GM12864 (cell line): ENCODE measurements at places on chromosomes 3 and 15.

DNA sequence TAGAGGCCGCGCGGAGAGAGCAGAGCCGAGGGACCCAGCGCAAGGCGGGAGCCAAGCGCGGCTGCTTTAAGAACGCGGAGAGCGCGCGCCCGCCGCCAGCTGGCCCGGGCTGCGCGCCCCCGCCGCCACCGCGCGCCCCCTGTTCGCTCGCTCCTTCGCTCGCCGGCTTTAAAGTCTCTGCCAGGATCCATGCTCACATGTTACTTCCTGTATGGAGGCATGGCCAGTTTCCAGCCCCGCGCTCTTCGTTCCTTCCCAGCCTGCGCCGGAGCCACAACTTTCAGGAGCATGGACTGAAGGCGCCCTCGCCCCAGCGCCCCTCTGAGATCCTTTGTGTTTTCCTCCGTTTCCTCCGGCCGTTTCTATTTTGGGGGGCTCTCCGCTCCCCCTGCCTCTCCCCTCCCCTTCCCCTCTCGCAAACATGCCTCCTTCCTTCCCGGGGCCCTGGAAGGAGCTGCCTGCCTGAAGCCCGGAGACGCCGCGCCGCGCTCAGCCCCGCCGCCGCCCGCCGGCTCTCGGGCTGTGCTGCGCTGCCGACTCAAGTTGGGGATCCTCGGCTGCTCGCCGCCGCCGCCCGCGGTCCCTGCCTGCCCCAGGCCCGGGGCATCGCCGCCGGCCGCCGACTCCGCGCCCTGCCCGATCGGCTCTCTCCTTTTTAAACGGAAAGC, at the start of gene PTPRG:
Gene PTPRG, plus strand, starts transcription at position 198 of the 668 bp plus-strand sequence. CDS start 717 bp downstream, outside the sequence.
- DNase-seq, result no peak

GRCh38 chr15:28899061-28899738, 13.4 kb downstream of the APBA2 start:
- no peak for DNase-seq

DNA sequence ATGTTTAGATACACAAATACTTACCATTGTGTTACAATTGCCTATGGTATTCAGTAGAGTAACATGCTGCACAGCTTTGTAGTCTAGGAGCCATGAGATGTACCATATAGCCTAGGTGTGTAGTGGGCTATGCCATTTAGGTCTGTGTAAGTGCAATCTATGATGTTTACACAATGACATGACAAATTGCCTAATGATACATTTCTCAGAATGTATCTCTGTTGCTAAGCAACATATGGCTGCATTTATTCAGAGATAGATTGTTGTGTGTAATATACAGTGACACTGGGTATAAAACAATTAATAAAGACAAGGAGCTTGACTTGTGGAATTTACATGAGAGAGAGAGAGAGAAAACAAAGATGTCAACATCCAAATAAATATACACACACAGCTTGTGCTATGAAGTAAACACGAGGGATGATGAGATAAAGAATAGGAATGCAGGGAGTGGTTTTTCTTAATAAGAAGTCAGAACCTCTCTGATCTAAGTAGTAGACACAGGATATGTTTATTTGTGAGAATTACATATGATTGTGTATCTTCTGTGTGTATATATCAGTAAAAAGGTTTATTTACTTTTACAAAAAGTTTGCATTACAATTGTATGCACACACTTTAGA, 110.0 kb downstream of the KCNAB1 start:
- DNase-seq, result no peak

GRCh38 chr15:73934281-73934680, 8.0 kb downstream of the LOXL1 start:
- DNase-seq, result no peak

GRCh38 chr3:172560026-172560425, 36.8 kb upstream of the TNFSF10 start:
- DNase-seq, result no peak

DNA sequence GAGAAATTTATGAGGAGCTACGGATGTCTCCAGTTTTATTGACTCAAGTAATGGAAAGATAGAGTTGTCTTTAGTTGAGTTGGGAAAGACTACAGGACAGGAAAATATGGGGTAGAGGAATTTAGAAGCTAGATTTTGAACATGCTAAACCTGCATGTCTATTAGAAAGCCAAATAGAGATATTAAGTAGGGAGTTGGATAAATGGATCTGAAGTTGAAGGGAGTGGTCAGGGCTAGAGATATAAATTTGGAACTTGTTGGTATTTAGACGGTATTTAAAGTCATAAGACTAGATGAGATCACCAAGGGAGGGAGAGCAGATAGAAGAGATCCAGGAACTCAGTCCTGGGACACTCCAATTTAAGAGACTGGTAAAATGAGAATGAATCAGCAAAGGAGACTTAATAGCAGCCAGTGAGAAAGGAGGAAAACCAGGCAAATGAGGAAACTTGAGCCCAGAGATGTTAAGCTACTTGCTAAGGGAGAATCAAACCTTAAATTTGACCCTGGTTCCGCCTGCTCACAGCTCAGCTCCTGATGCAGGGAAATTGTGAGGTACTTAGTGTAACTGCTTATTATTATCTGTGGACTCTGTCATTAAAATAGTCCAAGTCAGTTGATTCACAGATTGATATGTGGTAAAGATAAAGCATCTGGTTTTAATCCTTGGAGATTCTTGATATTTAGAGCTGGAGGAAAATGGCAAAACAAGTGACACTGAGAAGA, 35.8 kb downstream of the ABI3BP start:
- DNase-seq, result no peak

DNA sequence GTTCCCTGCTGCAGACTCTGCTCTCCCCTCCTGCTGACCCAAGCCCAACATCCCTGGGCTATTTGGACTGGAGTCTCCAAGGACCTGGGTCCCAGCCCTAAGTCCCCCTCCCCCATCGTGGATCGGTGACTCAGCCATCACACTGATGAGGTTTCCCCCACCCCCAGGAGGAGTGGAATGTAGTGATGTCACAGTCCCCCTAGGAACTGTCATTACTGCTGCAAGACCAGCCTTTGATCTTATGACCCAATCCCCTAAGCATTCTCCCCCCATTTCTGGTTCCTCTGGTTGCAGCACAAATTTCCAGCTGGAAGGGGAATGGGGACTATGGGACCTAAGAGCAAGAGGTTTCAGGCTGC, 63.4 kb upstream of the CSPG4 start:
- no peak for DNase-seq

- DNase-seq, result no peak
These were observed 45.8 kb downstream of the IGF1R start for GRCh38 chr15:98694161-98694560.

- no peak for DNase-seq
These were observed 99.8 kb downstream of the DHX30 start for GRCh38 chr3:47902746-47903145.

DNA sequence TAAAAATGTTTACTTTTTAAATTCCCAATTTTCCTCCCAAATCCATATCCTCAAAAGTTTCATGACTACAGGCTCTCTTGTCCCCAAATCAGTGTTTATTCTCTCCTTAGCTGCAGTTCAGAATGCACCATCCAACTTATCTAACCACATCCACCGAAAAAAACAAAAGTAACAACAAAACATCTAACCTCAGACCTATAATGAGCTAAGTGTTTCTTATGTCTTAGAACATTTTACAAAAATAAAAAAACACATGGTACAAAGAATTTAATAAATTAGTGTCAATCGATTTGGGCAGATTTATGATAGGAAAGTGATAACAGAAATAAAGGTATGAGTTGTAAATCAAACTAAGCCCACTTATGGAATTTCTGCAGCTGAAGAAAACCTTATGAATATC, 13.6 kb downstream of the SATB1 start:
- no peak for DNase-seq

GRCh38 chr3:176349706-176350105, 847.6 kb downstream of the TBL1XR1 start:
- DNase-seq, result no peak

DNA sequence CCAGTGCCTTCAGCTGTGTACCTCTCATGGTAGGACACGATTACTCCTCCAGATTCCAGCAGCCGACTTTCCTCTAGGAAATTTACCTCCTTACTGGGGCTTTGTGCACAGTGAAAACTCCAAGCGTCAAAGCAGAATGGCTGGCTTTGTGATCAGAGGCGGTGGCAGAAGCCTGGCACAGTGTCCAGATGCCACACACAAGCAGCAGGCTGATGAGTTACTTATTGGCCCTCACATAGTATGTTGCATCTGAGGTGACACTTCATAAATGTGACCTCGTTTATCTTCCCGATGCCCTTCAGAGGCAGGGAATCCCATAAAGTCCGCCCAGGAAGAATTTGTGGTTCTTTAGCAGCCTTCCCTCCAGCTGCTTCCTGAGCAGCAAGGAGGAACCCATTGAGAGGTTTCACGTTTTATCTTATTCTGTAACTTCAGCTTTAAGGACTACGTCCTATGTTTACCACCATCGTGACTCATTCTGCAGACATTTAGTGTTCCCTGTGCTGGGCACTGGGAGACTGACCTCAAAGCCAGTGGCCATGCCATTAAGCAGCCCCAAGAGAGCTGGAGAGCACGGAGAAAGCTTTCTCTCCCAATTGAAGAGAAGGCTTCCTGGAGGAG, 107.1 kb upstream of the C15orf61 start:
- DNase-seq, result no peak

DNA sequence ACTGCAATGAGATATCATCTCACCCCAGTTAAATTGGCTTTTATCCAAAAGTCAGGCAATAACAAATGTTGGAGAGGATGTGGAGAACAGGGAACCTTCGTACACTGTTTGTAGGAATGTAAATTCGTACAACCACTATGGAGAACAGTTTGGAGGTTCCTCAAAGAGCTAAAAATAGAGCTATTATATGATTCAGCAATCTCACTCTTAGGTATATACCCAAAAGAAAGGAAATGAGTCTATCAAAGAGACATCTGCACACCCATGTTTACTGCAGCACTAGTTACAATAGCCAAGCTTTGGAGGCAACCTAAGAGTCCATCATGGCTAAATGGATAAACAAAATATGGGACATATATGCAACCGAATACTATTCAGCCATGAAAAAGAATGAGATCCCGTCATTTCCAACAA, 68.0 kb upstream of the HES1 start:
- no peak for DNase-seq

- no peak for DNase-seq
These were observed 36.2 kb upstream of the AADACL2 start for GRCh38 chr3:151697496-151697895.

GRCh38 chr3:169082076-169082475, 581.4 kb downstream of the MECOM start:
- DNase-seq, result no peak

- DNase-seq, result no peak
These were observed 143.2 kb downstream of the DNAJB8 start for GRCh38 chr3:128323206-128324081.

DNA sequence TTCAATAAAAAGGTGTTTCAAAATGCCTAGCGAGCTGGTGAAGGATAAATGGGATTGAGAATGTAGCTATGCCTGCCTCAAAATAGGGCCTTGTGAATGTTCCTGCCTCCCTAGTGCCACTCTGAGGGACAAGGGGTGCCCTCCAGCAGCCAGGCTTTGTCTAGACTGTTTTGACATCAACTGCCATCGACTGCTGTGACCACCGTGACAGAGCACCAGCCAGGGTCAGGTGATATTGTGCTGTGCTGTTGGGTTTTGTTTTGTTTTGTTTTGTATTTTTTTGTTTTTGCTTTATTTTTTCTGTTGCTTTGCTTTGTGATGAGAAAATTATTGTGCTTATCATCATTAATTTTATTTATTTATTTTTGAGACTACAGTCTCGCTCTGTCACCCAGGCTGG, 144.8 kb downstream of the SMAD6 start:
- DNase-seq, result no peak

DNA sequence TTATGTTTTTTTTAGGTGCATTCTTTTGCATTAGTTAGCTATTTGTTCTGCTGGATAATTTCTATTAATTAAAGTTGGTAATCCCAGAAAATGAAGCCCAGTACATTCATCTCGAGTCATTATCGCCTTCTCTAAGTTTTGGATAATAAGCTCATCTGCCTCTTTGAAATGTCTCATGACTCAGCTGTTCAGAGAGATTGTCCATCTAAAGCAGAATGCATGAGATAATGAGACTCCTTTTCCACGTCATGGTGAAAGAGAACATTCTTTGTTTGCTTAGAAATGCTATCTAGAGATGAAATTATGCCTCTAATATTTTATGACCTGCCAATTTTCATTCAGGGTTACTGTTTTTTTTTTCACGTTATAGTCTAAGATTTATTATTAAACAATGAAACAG, 374.7 kb upstream of the GOLIM4 start:
- DNase-seq, result no peak

DNA sequence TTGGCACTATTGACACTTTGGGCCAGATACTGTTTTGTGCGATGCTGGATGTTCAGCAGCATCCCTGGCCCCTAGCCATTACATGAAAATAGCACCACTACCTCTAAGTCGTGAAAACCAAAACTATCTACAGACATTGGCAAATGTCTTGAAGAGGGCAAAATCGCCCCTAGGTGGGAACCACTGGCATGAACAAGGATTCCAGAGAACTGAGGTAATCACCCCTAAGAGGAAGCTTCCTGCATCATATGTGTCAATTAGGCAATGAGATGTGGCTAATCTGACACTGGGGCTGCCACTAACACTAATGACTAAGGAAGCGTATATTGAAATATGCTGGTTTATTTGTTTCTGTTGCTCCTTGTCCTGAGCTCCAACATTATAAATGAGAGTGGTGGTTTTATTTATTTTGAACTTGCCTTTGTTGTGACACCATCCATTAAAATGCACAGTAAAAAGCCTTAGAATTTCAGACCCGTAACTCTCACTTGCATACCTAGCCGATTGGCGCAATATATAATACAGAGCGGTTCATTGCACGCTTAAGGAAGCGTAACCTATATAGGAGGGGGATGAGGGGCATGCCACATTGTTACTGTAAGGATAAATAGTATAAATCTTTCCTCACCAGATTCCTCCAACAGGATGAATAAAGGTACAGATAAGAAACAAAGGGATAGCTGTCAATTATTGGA, 299.8 kb upstream of the CNTN4 start:
- DNase-seq, result no peak

DNA sequence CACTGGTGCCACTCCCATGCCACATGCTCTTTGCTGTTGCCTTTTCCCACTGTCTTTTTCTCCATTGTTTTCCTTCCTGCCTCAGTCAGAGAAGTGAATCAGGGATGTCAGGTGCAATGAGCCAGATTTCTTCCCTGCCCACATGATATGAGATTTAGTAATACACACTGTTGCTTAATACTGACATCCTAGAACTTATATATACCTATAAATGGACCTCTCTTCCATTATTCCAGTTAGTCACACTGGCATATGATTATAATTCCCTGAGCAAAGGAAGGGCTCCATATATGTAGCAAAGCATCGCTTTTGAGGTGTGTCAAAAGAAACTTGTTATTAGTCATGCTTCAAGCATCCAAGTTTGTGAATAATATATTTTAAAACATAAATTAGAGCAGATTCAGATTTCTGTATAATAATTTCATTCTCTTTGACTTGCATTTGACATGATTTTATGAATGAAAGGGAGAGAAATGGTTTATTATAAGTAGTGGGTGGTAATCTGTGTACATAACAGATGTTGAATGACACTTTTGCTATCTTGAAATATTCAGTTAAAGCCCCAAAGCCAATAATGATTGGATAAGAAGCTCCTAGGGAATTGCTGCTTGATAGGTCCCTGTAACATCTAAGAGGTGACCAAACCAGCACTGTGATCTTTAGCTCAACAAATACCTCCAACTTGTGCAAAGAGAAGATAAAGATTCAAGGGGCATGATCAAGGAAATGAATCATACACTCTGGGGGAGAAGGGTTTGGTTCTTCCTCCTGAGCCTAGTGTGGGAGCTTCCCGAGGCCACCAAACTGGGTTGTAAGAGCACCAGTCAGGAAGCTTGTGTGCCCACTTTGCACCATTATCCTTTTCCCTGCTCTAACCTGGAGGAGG, 48.6 kb downstream of the CHST2 start:
- DNase-seq, result no peak
